Omental fat pad (tissue), 4 donors: ENCODE measurements at places on chromosomes 4 and X.

DNA sequence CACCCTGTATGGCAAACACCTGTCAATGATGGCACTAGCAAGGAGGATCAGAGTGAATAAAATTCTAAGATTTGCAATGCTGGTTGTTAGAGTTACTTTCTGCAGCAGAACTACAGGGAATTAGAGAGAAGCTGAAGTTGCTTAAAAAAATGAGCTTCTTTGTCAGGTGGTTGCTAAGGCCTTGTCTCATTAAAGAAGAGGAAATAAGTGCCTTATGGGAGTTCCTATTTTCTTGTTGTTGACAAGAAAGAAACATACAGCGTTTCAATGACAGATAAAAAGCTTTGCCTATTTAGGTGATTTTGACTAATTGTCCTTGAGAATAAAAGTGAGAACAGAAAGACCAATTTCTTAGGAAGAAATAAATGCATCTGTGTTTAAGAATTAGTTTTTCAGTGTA lies 106.0 kb upstream of the ARHGAP24 start:
- no peak for DNase-seq

GRCh38 chr4:136927172-136927571 lies 605.1 kb downstream of the PCDH18 start:
- DNase-seq: no peak

GRCh38 chrX:154791939-154792338 lies 13.3 kb downstream of the MPP1 start:
- no peak for DNase-seq

- DNase-seq: no peak
Measured at GRCh38 chr4:86965019-86965976, 30.5 kb downstream of the AFF1 start.

DNA sequence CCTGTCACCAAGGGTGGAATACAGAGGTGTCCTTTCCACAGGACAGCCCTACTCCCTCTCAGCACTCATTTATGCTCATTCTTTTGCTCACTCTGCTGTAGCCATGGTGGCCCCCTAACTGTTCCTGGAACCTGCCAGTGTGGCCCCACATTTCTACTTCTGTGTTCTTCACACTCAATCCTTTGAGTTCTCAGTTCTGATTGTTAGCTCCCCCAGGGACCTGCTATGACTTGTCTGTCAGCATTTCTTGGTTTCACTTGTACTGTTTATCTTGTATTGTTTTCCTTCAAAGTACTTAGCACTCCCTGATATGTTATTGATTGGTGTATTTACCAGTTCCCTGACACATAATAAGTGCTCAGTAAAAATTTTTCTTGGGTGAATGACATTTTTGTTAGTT lies 14.9 kb downstream of the VBP1 start:
- DNase-seq: no peak

DNA sequence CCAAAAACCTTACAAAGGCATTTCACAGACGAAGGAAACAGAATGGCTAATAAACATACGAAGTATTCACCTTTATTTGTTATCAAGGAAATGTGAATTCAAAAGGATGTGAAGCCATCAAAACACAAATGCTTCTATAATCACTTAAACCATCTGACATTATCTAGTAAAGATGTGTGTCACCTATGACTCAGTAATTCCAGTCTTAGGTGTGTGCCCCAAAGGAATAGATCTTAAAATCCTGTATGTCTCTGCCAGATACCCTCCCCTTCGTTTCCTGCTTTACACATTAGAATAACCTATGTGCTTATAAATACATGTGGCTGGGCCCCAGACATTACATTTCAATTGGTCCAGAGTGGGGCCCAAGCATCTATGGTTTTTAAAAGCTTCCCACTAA lies 41.8 kb upstream of the CEP135 start:
- DNase-seq: no peak

GRCh38 chr4:144547678-144548298 lies 98.2 kb upstream of the HHIP start:
- DNase-seq: no peak

DNA sequence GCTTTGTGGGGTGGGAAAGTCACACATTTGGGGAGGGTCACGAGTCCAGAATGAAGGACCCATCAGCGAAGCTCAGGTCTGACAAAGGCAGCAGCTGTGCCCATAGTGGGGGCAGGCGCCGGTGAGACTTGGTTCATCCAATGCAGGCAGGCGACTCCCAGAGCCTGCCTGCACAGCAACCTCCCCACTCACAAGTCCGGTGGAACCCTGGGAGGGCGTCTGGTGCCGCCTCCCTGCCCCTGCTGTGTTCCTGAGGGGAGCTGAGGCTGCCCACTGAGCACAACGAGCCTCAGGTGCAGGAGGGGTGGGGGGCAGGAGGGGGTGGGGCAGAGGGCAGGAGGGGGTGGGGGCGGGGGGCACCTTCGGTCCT lies 13.7 kb downstream of the LRPAP1 start:
- DNase-seq: no peak

DNA sequence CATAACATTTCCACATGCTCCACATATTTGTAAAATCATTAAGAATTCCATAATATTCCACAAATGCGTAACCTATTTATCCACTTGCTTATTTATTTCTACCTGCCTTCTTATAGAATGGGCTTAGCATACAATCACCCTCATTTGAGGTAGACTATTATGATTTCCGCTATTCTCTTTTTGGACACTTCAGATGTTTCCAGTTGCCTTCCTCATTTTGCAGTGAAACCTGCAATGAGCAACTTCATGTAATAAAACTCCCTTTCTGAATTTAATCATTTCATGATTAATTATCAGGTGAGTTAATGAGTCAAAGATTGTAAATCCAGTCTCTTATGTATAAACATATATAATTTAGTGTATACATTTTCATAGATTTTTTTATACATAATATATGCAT lies 58.0 kb downstream of the PPP3CA start:
- DNase-seq: no peak

GRCh38 chr4:8108991-8109390 lies 49.6 kb downstream of the ABLIM2 start:
- no peak for DNase-seq

- no peak for DNase-seq
Measured at GRCh38 chrX:133171962-133172708, 46.0 kb downstream of the TFDP3 start.

DNA sequence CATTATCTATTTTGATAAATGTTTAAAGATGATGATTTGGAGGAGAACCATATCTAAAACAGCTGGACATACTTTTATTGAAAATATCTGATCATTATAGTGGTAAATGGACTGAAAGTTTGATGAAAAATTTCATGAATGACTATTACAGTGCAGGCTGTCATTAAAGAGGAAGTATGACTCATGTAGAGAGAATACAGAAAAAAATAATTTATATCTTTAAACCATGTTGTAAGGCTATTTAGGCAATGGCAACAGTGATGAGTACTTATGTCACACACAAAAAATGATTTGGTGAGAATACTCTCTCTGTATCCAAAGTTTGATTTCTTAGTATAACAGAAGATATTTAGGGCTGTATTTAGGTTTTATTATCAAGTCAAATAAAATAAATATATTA lies 3.9 kb upstream of the GLRB start:
- no peak for DNase-seq

- no peak for DNase-seq
Measured at GRCh38 chrX:29231800-29232199, 644.6 kb downstream of the IL1RAPL1 start.

DNA sequence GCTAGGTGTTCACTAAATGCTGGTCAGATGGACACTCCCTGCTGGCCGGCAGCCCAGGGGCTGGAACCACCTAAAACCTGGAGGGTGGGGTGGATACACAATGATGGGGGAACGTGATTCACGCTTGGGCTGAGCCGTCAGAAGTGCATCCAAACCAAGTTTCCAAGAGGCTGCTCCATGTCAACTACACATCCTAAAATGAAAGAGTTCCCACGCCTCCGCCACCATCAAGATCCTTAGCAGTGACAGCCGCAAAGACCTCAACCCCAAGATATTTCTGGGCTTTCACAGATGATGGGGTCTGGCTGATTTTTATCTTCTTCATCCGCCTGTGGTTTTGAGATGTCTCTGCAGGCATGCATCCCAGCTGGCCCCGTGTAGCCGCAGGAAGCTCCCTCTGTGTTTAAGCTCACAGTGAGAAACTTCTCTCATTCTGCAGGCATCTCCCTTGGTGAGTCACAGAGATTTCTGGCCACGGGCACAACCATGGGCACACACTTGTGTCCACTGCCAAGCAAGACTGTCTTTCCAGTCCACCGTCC lies 84.4 kb downstream of the HTRA3 start:
- no peak for DNase-seq

DNA sequence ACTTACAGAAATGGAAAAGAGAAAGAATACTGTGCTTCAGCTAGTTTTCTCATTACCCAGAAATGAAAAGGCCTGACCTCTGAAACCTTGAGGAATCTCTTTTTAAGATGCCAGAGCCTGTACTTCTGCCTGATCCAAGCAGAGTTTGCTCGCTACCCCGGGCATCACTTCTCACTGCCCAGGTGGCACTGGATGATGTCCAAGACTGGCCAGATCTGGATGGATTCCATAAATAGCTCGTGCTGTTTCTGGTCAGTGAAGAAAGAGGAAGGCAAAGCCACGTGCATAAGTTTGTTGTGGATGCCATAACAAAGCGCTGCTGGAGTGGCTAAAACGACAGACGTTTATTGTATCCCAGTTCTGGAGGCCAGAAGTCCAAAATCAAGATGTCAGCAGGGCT lies 133.5 kb downstream of the TBL1X start:
- no peak for DNase-seq

DNA sequence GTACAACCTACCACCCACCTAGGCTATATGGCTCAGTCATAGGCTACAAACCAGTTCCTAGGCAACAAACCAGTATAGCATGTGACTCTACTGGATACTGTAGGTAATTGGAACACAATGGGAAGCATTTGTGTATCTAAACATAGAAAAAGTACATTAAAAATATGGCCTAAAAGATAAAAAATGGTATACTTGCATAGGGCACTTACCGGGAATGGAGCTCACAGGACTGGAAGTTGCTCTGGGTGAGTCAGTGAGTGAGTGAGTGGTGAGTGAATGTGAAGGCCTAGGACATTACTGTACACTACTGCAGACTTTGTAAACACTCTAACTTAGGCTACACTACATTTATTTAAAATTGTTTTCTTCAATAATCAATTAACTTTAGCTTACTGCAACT lies 139.2 kb upstream of the RBPJ start:
- no peak for DNase-seq

GRCh38 chrX:1427756-1428155 lies 25.0 kb downstream of the ASMTL start:
- no peak for DNase-seq

DNA sequence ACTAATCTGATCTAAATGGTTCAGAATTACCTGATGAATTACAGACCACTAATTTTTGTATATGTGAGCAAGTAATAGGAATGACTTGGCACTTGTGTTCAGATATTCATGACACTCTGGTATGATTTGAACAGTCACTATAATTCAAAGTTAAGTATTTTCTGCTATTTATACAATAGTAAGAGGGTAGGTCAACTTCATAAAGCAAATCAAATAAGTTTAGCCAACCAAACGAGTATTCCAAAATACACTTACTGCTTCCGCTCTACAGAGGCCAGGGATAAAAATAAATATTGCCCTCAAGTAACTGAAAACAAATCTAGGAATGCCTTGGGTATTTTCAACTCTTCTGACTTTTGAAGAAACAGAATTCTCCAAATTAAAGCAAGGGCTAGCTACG lies 9.1 kb downstream of the EMCN start:
- no peak for DNase-seq

- no peak for DNase-seq
Measured at GRCh38 chr4:39808231-39808749, 110.4 kb downstream of the UBE2K start.

GRCh38 chr4:17556498-17556897 lies 20.5 kb upstream of the LAP3 start:
- no peak for DNase-seq

- DNase-seq: no peak
Measured at GRCh38 chr4:87236861-87237260, 16.4 kb upstream of the KLHL8 start.

DNA sequence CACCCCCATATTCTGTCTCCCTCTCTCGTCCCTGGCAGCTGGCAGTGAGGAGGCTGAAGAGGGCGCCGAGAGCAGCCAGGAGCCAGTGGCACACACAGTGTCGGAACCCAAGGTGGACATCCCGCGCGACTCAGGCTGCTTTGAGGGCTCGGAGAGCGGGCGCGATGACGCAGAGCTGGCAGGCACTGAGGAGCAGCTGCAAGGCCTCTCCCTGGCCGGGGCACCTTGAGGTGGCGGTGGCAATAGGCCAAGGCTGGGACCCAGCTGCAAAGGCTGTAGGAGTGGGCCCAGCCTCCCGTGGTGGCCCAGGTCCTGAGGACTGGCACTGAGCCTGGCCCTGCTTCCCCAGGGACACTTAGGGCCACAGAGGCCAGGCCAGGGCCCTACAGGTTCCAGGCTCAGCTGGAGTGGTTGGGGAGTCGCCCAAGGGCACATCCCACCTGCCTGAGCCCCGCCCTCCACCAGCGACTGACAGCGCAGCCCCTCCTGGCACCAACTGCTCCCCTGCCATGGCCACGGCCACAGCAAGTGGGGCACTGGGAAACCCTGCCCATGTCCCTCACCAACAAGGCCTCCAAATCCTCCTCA lies 13.9 kb downstream of the SASH3 start:
- no peak for DNase-seq

- DNase-seq: no peak
Measured at GRCh38 chr4:108560616-108561015, 59.8 kb upstream of the RPL34 start.

DNA sequence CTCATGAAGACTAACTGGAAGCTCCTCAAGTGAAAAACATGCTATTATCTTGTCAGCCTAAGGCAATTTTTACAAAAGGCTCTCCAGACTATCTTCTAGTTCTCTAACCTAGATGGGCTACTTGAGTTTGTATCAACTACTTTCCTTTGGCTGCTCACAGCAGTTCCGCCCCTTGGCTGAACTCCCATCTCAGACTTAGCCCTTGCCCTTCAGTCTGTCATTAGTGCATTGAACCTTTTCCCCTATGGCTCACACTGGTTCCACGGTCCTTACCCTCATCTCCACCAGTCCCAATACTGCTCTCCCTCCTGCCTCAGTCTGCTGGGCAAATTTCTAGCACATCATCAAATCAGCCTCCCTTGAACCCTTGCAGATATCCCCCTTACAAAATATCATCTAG lies 362.3 kb downstream of the PPP1R2C start:
- DNase-seq: no peak
